Fibroblast of gingiva (primary cell): ENCODE measurements at places on chromosomes 2 and 18.

DNA sequence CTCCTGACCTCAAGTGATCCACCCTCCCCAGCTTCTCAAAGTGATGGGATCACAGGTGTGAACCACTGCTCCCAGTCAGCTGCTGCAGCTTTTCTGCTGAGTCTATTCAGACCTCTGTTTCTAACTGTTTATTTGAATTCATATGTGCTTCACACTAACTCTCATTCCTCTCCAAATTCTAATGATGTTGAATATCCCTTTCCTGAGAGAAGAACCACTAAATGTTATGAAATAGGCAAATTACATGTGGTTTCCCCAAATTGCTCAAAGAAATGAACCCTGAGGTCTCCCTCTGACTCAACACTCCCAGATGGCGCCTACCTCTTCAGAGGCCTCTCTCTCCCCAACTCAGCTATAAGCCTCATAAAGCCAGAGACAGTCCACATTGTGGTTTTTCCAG lies 98.6 kb downstream of the IRS1 start:
- peak; percentile 96 for DNase-seq

GRCh38 chr18:22355598-22355997 lies 62.1 kb downstream of the CTAGE1 start:
- DNase-seq = no peak

DNA sequence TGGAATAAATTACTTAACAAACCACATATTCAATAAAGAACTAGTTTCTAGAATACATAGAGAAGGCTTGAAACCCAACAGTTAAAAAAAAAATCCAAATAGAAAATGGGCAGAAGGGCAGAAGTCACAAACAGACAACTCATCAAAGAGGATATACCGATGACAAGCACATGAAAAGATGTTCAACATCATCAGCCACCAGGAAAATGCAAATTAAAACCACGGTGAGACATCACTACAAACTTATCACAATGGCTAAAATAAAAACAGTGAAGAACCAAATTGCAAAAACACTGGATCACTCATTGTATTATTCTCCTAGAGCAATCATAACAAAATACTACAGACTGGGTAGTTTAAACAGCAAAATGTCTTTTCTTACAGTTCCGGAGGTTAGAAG lies 14.5 kb downstream of the SESTD1 start:
- DNase-seq = no peak

- DNase-seq = no peak
Measured at GRCh38 chr2:129240061-129240460, 739.4 kb upstream of the RAB6C start.

DNA sequence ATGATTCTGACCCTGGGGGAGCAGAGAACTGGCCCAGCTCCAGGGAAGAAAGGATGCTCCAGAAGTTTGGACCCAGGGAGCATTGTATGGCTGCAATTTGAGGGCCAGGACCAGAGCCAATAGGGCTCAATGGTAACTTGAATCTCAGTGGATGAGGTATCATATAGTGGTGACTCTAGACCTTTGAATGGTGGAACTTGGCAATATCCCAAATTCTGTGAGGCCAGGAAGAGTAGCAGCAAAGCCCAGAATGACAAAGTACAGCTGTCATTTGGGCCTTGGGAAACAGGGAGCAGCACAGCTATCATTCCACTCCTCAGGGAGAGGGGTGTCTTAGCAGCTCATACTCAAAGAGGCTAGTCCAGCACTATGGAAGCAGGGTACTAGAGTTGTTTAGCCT lies 332.9 kb upstream of the RBMS1 start:
- no peak for DNase-seq

DNA sequence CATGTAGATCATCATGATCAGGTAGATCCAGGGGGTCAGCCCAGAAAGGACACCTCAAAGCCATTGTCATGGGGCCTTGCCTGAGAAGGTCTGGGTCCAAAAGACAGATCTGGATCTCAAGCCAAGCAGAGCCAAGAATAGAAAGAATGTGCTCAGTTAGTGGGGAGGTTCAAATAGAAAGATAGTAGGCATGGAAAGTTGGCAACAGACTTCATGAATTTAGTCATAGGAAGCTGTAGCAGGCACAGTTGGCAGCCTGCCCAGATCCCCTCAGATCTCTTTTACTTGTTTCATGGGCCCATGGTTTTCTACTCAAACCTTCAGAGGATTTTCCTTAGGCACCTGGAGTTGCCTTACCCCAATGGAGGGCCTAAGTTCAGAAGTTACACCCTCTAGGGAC lies 767.0 kb downstream of the SLC4A3 start:
- peak; percentile 21 for DNase-seq

GRCh38 chr2:240203031-240203787 lies 62.8 kb upstream of the OTOS start:
- no peak for DNase-seq

- DNase-seq = no peak
Measured at GRCh38 chr2:126933711-126934091, 35.0 kb downstream of the TEX51 start.
